Activated naive CD4-positive, alpha-beta T cell (primary cell): ENCODE measurements at places on chromosomes 13 and 19.

- no peak for DNase-seq
Observed at GRCh38 chr19:19071897-19072296, 8.1 kb downstream of the SLC25A42 start.

DNA sequence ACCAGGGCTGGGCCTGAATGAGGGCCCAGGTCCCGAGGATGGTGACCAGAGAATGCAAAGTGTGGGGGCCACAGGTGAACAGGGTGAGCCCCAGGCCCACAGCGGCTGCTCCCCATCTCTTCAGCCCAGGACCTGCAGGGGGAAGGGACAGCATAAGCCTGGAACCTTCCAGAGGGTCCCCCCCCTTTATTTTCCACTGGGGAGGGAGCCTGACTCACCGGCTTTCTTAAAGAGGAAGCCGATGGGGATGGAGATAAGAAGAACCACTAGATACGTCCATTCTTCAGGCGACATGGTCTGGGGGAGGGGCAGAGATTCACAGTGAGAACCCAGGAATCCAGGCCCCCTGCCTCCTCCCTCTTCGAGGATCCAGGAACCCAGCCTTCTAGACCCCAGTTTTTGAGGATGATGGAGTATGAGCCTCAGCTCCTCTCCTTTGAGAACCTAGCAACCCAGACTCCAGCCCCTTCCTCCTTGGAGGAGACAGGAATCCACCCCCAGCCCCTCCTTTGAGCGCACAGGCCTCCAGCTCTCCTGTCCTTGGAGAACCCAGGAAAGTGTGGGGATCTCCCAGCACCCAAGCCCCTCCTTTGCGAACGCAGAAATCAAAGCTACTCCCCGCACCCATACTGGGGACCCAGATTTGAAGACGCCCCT lies 1.0 kb downstream of the MBOAT7 start:
- DNase-seq, result no peak

DNA sequence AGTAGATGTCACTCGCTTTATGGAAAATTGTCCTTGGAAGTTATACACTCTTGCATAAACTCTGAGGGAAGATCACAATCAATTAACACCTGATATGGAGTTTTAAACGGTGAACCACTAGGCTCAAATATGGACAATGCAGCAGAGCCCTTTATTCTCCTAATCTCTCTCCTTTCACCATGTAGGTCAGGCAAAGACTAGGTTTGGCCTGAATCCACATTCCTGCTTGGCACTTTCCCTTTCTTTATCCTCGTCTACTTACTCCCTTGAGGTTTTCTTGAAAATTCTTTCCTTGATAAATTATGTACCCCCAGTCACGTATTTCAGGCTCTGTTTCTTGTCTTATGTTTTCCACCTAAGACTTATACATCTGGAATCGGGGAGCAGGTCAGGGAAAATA lies 751.7 kb downstream of the DACH1 start:
- no peak for DNase-seq

DNA sequence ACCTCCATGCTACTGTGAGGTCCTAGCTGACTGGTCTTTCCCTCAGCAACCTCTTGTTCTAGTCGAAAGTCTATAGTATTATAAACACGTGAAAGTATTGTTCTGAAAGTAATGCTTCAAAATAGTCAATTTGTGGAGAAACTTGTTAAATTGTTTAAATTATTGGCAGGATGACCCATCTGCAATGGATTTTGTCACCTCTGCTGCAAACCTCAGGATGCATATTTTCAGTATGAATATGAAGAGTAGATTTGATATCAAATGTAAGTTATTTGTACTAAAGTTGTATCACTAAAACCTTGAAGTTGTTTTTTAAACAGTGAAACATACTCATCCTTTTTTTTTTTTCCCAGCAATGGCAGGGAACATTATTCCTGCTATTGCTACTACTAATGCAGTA lies 25.9 kb downstream of the UBA2 start:
- DNase-seq, result no peak

DNA sequence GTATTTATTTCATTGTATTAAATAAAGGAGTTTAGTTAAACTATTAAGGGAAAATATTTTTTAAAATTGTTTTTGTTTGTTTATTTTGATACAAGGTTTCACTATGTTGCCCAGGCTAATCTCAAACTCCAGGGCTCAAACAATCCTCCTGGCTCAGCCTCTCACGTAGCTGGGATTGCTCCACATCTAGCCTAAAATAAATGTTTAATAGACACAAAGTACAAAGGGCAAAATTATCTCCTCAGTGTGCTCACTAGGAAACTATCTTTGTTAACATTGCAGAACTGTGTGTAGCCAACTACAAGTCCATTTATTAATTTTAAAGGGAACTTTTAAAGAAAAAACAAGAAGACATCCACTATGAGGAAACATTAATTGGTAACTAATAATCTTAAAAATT lies 207.2 kb upstream of the PCDH17 start:
- no peak for DNase-seq

DNA sequence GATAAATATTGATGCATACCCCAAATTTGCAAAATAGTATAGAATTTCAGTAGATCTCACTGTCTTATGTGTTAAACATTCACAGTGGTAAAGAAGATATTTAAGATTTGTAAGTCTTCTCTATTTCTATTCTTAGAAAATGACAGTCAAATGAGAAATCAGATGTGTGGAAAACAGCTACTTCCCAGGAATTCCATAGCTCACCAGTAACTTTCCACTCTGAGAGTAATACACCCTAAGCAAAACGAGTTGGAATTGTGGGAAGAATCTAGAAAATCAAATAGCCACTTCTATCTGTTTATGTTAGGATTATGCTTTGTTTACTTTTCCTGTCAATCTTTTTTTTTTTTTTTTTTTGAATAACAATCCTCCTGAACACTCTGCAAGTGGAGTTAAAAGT lies 69.1 kb downstream of the FLT1 start:
- DNase-seq, result no peak

- no peak for DNase-seq
Observed at GRCh38 chr19:41861846-41862245, 1.8 kb downstream of the RPS19 start.

GRCh38 chr13:39100996-39101738 lies 62.9 kb downstream of the NHLRC3 start:
- DNase-seq, result no peak
